Regular cardiac myocyte (primary cell): ENCODE measurements at places on chromosomes 2 and 18. TPM values are rescaled to one million over a fixed set of nuclear protein-coding genes. Genes with fewer than 3 reads are reported as not detected.

HDAC4 gene
- total RNA-seq: 5.9 and 13.6 TPM in 2 replicates

WNT6 gene
- not detected in 2 replicates for total RNA-seq

SLC4A3 gene
- 0.96 and 4.2 TPM in 2 replicates for total RNA-seq

CTAGE1 gene
- total RNA-seq: 0.28 TPM in 1 of 2 replicates, not detected in the other

ANKRD29 gene
- total RNA-seq: 0.38 and 3.9 TPM in 2 replicates

LAMA3 gene
- total RNA-seq: 0.96 and 4.8 TPM in 2 replicates
